ENCODE measurements at places on chromosomes 11 and 22. TPM values are rescaled to one million over a fixed set of nuclear protein-coding genes. Genes with fewer than 3 reads are reported as not detected.

- no peaks in the 10 kb centered on the region for H3K36me3 ChIP-seq
- DNase-seq = no peak
- H3K27me3 ChIP-seq = no peaks in the 10 kb centered on the region
- H3K4me1 ChIP-seq = no peaks in the 10 kb centered on the region
- no peak overlapping the region for H3K4me3 ChIP-seq
- no peak overlapping the region for H3K27ac ChIP-seq
Observed at GRCh38 chr11:112465433-112466024, 204.9 kb upstream of the PLET1 start.

DNA sequence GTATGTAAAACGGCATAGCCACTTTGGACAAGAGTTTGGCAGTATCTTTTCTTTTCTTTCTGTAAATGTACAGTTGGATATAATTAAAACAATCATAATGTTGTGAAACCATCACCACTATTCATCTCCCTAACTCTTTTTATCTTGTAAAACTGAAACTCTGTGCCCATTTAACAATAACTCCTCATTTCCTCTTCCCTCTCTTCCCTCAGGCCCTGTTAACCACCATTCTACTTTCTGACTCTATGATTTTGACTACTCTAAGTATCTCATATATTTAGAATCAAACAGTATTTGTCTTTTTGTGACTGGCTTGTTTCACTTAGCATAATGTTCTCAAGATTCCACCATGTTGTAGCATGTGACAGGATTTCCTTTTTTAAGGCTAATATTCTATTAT is 10.2 kb downstream of the SCUBE2 start:
- no peaks in the 10 kb centered on the region for H3K36me3 ChIP-seq
- H3K4me3 ChIP-seq = no peak overlapping the region
- H3K27ac ChIP-seq = no peak overlapping the region
- no peaks in the 10 kb centered on the region for H3K27me3 ChIP-seq

DNA sequence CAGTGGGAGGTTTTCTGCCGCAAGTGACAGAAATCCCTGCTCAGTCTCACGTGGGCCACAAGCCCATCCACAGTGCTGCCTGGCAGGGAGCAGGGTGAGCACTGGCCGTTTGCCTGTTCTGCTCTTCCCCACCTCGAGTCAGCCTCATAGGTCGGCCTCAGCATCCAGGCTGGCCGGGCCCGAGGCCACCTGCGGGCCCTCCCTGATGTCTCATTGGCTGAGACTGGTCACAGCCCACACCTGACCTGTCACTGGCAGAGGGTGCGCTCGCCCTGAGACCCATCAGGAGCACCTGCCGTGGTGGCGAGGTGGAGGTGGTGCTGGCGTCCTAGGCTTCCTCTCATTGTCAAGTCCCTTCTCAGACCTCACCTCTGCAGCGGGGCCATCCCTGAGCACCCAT is 72.1 kb downstream of the ELFN2 start:
- no peak overlapping the region for H3K4me3 ChIP-seq
- H3K36me3 ChIP-seq = no peaks in the 10 kb centered on the region
- H3K27me3 ChIP-seq = no peaks in the 10 kb centered on the region
- no peak overlapping the region for H3K27ac ChIP-seq

DNA sequence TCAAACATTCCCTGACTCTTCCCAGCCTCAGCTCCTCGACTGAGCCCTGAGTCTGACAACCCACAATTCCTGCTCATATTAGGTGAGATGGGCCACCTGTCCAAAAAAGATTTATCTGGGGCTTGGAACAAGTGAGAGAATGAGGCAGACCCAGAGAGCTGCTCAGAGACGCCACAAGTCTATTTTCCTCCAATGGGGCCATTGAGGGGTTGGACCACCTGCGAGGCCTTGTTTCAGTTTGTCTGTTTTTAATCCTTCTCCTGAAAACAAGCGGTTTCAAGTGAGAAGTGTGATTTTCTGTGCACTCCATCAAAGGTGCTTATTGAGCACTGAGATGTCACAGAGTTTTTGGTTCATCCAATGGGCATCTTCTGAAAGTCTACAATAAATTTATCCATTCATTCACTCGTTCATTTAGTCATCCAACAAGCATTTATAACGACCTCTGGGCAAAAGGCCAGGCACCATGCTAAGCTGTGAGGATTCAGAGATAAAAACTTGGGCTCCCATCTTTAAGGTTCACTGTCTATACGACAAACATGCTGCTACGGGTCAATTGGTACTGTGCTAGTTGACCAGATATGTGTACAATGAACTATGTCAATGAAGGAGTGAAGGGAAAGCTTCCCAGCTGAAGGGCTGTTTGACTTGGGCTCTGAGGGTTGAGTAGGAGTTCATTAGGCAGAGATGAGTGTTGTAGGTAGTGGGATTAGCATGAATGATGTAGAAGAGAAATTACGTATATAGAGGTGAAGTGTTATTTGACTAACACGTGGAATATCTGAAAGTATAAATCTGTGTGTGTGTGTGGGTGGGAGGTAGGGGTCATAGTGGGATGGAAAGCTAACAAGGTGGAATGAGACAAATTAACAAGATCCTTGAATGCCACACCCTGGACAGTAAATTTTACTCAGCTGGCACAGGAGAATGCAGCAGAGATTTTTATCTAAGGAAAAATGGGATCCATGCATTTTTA is 168.9 kb downstream of the MIAT start:
- no peak overlapping the region for H3K4me3 ChIP-seq
- H3K27ac ChIP-seq = no peak overlapping the region
- DNase-seq = no peak
- no peaks in the 10 kb centered on the region for H3K36me3 ChIP-seq
- no peaks in the 10 kb centered on the region for H3K4me1 ChIP-seq
- no peaks in the 10 kb centered on the region for H3K27me3 ChIP-seq

DNA sequence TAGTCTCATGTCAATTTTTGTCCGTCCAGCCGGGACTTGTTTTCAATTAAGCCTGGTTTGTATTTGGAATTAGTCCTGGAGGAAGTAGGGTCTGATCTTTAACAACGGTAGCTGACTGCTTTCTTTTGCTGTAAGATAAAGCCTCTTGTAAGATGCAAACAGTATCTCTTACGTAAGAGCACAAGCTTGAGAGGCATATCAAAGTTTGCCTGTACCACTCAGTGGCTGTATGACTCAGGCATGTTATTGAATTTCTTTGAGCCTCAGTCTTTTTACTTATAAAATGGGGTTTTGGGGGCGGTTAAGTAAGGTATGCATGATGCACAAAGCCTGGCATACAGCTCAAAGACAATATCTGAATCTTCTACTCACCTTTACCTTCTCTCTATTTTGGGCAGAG is 198.4 kb upstream of the NARS2 start:
- H3K27ac ChIP-seq = no peak overlapping the region
- H3K27me3 ChIP-seq = no peaks in the 10 kb centered on the region
- no peak for DNase-seq
- H3K36me3 ChIP-seq = no peaks in the 10 kb centered on the region
- H3K4me1 ChIP-seq = no peaks in the 10 kb centered on the region
- H3K4me3 ChIP-seq = no peak overlapping the region

DNA sequence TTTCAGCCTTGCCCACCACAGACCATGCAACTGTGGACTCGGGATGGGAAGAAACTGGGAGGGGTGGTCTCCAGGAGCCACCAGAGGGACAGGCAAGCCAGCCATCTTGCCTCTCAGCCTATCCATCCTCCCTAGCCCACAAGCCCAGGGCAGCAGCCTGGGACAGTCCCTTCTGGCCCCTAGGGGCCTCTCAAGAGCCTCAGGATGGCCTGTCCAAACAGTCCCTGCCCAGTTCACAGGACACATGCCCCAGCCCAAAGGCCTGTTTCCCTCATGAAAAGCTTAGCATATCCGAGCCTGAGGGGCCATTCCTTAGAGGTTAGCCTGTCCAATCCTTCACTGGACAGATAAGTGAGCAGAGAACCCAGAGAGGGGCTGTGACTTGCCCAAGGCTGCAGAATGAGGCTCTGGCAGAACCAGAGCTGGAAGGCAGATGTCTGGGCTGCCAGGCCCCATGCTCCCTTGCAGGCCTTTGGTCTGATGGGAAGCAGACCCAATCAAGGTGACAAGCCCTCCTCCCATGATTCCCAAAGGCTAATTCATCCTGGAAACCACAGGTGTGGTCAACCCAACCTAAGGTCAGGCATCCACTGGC is 28.2 kb downstream of the LRRC10B start:
- no peak overlapping the region for H3K27ac ChIP-seq
- H3K4me1 ChIP-seq = no peaks in the 10 kb centered on the region
- H3K36me3 ChIP-seq = no peaks in the 10 kb centered on the region
- no peak for DNase-seq
- no peak overlapping the region for H3K4me3 ChIP-seq

DNA sequence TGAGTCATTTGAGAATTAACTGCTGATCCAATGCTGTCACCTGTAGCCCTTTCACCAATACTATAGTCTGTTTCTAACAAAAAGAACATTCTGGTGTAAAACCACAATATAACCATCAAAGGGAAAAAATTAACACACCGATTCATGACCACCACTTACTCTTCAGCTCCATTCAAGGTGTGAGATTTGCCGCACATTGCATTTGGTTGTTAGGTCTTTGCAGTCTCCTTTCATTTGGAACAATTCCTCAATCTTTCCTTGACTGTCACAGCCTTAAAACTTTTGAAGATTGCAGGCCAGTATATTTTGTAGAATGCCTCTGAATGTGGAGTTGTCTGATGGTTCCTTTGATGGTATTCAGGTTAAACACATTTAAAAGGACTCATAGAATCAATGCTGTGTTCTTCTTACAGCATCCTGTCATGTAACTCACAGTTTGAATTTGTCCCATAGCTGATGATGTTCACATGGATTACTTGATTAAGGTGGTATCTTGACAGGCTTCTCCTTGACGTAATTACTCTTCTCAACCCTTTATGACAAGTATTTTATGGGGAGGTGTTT is 63.6 kb downstream of the TNRC6B start:
- H3K27me3 ChIP-seq = no peaks in the 10 kb centered on the region
- H3K4me1 ChIP-seq = no peaks in the 10 kb centered on the region
- no peak overlapping the region for H3K4me3 ChIP-seq
- H3K36me3 ChIP-seq = no peaks in the 10 kb centered on the region
- no peak overlapping the region for H3K27ac ChIP-seq

GRCh38 chr11:68839911-68840641 is 1.6 kb downstream of the CPT1A start:
- peak overlapping the region; percentile 98 for H3K27ac ChIP-seq
- DNase-seq = peak; percentile 36
- no peaks in the 10 kb centered on the region for H3K36me3 ChIP-seq
- peaks cover 78% of the 10 kb centered on the region for H3K4me1 ChIP-seq
- H3K4me3 ChIP-seq = peak overlapping the region; percentile 99

DNA sequence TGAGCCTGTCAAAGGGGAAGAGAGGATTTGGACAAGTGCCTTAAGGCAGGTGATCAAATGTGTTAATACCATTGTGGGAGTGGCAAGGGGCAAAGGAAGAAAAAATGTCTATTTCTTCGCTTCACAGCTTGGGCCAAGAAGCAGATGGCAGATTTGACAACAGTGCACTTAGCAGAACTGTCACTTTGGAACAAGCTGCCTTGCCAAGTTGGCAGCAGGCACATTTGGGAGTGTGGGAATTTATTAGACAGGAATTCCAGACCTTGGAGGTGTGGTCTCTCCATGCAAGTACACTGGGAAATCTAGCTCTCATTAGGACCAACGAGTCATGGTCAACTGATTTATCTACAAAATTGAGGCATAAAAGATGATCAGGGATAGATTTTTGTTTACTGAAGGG is 265.1 kb downstream of the NELL1 start:
- no peak overlapping the region for H3K27ac ChIP-seq
- DNase-seq = no peak
- H3K4me1 ChIP-seq = no peaks in the 10 kb centered on the region
- no peak overlapping the region for H3K4me3 ChIP-seq

DNA sequence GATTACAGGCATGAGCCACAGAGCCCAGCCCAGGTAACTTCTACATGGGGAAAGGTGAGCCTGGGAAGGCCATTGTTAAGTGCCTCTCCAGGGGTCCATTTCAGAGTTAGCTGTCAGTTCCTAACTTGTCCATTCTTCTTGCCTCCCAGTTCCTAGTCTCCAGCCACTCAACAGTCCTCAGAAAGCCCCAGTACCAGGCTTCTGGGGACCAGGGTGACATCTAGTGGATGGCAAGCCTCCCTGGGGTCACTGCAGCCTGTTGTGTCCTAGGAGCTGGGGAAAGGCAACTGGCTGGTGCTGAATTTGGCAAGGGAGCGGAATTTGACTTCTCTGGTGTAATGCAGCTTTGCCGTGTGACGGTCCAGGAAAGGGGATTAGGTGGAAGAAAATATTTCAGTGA is 2.1 kb downstream of the LGALS12 start:
- H3K4me3 ChIP-seq = no peak overlapping the region
- no peaks in the 10 kb centered on the region for H3K27me3 ChIP-seq
- H3K27ac ChIP-seq = no peak overlapping the region
- no peaks in the 10 kb centered on the region for H3K4me1 ChIP-seq

- H3K4me1 ChIP-seq = no peaks in the 10 kb centered on the region
- no peaks in the 10 kb centered on the region for H3K27me3 ChIP-seq
- no peak for DNase-seq
Observed at GRCh38 chr22:44755956-44756361, 3.6 kb downstream of the ARHGAP8 start.

- no peak for DNase-seq
- no peak overlapping the region for H3K4me3 ChIP-seq
- H3K4me1 ChIP-seq = no peaks in the 10 kb centered on the region
- no peak overlapping the region for H3K27ac ChIP-seq
- H3K27me3 ChIP-seq = no peaks in the 10 kb centered on the region
Observed at GRCh38 chr11:44004452-44005062, 43.2 kb upstream of the ACCSL start.

Gene SYT13
- 0.21 TPM for total RNA-seq

Gene OR5T2
- not detected for total RNA-seq

Gene UVRAG
- total RNA-seq = 29.6 TPM

Gene OR5P2
- 0.52 TPM for total RNA-seq

Gene SLCO2B1
- total RNA-seq = 145 TPM
